ENCODE measurements at places on chromosomes 3 and 15.

DNA sequence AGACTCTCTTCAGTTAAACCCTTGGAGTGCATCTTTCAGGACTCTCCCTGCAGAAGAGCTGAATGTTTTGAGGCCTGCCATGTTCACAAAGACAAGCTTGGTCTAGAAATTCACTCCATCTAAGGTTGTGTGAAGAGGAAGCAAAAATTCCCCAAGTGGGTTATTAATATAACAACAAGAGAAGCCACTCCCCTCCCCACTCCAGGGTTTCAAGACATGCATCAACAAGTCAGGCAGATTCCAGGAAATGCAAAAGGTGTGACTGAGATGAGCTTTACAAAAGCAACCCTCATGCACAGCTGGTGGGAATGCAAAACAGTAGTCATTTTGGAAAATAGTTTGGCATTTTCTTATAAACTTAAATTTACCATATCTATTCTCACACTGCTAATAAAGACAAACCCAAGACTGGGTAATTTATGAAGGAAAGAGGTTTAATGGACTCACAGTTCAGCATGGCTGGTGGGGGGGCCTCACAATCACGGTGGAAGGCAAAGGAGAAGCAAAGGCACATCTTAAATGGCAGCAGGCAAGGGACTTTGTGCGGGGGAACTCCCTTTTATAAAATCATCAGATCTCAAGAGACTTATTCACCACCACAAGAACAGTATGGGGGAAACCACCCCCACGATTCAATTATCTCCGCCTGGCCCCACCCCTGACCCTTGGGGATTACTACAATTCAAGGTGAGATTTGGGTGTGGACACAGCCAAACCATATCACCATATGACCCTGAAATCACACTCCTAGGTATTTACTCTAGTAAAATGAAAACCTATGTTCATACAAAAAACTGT is 31.3 kb downstream of the TARS3 start:
- no peak for DNase-seq

GRCh38 chr3:183295211-183295610 is 42.2 kb downstream of the B3GNT5 start:
- DNase-seq = no peak

GRCh38 chr3:194058189-194058571 is 77.8 kb upstream of the HES1 start:
- DNase-seq = no peak

- no peak for DNase-seq
These were observed 93.8 kb upstream of the UBE2E1 start for GRCh38 chr3:23711916-23712494.

- DNase-seq = no peak
These were observed 223.7 kb downstream of the THSD4 start for GRCh38 chr15:71338827-71339542.

DNA sequence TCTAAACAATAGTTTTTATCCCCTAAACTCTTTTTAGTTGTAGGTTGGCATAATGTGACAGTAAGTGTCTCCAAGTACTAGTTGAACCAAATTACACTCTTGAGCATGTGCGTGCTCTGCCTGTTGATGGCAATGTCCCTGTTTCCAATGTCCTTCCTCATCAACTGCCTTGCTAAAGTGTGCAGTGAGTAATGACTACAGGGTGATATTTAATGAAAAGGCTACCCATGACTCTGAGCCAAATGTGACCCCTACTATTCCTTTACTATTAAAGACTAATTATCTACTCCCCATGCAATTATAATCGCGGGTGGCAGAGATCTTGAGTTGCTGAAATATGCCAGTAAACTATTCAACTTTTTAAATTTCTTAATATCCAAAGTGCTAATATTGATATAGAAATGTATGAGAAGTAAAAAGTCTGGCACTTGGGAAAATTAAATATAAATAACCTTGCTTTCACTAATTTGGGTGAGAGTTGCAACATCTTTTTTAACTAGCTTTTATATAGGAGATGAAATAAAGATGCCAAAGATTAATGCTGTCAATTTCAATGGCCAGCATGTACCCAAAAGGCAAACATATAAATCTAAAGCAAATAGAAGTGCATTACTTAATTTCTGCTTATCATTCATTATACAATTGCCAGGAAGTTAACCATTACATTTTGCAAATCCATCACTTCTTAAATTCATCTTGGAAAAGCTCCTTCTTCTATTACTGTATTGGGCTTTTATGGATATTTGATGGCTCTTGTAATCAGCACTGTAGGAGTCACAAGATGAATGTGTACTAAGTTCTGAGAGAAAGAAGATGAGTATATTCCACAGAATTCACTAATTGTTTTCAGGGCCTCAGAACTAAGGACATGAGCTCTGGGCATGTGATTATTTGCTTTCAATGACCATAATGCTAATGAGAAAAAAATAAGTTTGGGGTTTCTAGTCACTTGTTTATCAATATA is 518.2 kb upstream of the NAALADL2 start:
- no peak for DNase-seq

- no peak for DNase-seq
These were observed 22.7 kb downstream of the DGKG start for GRCh38 chr3:186339180-186339918.

Data from GOT3 (cell line).